Kidney epithelial cell (primary cell): ENCODE measurements at places on chromosomes 5 and 9.

- DNase-seq: no peak
Observed at GRCh38 chr9:70784456-70784855, 337.0 kb downstream of the TRPM3 start.

DNA sequence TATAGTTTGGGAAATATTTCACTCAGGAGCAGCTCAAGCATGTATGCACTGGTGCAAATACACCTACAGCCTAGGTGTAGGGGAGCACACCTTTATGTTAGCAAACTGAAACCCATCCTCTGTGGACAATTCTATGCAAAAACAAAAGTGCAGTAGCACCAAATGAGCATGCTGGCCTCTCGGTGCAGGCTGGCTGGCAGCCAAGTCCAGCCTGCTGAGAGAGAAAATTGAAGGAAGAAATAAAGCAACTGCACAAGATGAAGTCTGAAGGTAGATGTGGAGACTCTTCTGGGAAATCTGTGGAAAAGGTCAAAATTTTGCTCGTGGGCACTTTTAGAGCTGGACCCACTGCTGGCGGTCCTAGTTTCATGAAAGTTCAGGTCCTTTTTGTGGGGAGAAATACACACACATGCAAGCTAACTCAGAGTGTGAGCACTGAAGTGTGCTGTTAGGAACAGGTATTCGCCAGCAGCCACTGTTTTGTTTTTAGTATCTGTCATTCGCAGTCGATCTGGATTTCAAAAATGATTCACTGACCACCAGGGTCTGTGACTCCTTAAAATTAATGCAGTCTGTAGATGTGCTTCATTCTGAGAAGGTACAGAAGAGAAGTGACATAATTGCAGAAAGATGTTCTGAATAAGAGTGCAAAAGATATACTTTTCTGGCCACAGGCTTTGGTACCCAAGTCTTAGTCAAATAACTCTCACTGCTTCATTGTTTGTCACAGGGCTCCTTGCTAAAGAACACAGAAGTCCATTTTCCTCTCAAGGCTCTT, 281.7 kb downstream of the PARP8 start:
- no peak for DNase-seq

DNA sequence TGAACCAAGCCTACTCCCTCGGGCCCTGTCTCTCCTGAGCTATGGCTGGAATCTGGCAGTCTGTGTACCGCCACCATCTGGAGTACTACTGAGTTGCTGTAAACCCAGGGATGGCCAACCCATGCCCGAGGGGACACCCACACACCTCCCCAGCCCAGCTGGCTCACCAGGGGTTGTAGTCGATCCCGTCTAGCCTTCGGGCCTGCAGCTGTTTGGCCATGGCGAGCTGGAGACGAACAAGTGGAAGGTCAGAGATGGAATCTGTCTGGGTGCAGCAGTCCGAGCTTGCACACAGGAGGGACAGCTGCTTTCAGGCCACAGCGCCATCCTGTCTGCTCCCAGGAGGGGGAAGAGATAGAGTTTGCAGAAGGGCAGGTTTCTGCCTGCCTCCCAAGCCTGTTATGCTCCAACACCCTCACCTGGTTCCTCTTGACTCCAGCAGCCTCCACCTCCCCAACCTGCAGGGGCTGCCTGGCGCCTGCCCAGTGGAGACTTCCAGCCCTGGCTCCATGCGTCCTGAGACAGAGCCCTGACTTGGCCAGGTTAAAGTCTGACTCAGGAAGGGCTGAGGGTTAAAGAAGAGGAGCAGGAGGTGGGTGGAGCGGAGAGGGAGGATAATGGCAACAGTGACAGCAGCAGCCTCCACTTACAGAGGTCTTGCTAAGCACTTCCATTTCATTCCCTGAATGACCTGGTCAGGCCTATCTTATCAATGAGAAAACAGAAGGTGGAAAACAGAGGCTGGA, 15.8 kb upstream of the SPOUT1 start:
- no peak for DNase-seq

DNA sequence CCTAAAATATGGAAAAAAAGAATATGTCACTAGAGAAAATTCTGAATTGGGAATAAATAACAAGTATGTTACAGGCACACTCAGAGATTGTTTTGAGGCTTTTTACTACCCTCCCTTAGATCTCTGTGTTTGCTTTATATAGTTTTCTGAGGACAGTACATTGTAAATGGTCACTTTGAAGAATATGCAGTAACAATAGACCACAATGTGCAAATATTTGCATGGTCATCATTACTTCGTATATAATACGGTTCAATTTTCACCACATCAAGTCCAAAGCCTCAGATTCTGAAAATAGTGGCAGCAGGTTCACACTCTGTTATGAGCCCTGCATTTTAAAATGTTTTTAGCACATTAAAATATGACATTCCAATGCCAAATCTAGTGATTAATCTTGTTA, 238.6 kb downstream of the ADAMTS6 start:
- no peak for DNase-seq

GRCh38 chr5:38615981-38616451, 59.6 kb upstream of the LIFR start:
- DNase-seq: no peak

DNA sequence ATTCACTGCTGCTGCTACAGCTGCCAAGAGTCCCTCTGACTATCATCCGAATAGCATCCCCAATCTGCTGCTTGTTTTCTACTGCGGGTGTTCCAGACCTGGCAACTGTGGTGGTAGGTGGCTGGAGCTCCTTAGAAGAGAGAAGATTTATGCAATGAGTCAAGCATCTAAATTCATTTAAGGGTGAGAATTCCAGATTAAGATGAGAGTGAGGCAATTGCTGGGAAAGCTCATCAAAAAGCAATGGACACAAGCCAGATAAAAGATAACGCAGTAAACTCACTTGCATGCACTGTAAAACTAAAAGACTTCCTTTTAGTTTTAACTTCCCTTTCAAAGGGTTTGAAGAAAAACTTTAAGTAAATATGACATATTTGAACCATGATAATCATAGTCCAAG, 3.9 kb downstream of the PLK2 start:
- DNase-seq: no peak

- no peak for DNase-seq
Observed at GRCh38 chr5:112635771-112636731, 101.6 kb upstream of the APC start.

DNA sequence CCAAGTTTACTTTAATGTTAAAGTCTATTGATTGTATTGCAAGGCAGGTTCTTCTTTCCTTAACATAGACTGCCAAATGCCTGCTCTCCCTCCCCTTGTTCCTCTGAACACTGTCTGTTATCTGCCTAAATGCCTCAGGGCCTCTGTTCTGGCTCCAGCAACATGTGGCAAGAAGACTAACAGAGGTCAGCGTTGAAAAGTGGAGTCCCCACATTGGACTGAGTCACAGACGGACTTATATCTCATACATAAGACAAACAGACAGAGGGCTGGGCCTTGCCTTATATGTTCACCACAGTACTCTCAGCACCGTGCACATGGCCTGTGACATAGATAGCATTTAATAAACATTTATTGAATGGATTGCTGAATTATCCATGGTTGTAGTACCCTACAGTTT, 91.4 kb downstream of the TSSK1B start:
- DNase-seq: no peak
